Prostate gland (tissue), 2 donors: ENCODE measurements at places on chromosomes 4 and X.

DNA sequence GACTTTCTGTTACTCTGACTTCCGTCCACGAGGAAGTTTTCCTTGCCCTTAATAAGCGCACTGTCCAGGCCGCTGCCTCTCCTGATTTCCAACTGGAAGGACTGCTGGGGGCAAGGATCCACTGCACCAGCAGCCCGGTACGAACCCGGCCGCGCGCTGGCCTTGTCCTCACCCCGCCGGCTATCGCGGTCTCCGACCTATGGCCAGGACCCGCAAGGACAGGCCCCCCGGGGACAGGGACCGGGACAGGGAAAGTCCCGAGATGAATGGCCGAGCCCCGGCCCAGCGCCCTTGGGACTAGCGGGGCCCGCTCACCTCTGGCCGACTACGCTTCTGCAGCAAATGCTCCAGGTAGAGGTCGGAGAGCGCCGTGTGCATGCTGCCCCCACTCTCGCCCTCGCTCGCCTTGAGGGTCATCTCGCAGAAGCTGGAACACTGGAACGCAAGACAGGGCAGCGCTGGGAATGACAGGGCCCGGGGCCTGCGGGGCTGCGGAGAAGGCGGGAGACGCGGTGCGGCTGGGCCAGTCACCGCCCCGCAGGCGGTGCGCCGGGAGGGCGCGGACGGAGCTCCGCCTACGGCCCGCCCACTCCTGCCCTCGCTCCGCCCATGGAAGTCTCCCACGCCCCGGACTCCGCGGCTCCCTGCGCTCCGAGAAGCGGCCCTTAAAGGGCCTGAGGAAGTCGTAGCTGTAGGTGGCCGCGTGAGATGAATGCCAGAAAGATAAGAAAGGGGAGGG lies at the start of gene MPP1:
MPP1 (minus strand) TSS at position 529 of the 739 bp plus-strand sequence; CDS start at position 417, 112 bp downstream.
- peak within 1 kb of the TSS; percentile 47 for H3K4me3 ChIP-seq
- no peaks in the 10 kb centered on the region for H3K27me3 ChIP-seq
- H3K36me3 ChIP-seq = no peaks in the 10 kb centered on the region
- peak; percentile 56 for DNase-seq
- H3K4me1 ChIP-seq = no peaks in the 10 kb centered on the region

DNA sequence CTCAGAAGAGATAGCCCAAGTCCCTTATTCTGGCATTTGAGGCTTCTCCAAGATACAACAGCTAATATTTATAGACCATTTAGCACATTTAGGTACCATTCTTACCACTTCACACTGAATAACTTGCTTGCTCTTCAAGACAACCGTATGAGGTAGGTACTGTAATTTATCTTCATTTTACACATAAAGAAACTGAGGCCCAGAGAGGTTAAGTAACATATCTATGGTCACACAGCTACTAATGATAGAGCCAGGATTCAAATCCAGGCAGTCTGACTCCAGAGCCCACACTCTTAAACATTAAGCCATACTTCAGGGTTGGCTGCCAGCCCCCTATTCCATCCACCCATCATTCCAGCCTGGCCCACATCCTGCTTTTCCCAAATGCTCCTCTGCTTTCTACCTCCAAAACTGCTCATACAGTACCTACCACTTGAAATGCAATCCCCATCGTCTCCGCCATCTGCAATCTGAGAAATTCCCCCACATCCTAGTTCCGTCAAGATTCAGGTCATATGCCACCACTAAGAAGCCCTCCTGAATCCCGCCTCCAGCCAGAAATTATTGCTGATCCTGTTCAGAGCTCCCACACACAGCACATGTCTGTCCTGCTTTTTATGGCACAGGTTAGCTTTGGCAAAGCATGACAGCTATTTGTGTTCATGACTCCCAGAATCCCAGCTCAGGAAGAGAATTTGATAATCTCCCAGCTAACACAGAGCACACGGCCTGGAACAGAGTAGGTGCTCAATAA lies 23.5 kb downstream of the IQSEC2 start:
- H3K4me3 ChIP-seq = no peak overlapping the region
- no peak overlapping the region for H3K27ac ChIP-seq
- DNase-seq = no peak
- no peaks in the 10 kb centered on the region for H3K27me3 ChIP-seq

DNA sequence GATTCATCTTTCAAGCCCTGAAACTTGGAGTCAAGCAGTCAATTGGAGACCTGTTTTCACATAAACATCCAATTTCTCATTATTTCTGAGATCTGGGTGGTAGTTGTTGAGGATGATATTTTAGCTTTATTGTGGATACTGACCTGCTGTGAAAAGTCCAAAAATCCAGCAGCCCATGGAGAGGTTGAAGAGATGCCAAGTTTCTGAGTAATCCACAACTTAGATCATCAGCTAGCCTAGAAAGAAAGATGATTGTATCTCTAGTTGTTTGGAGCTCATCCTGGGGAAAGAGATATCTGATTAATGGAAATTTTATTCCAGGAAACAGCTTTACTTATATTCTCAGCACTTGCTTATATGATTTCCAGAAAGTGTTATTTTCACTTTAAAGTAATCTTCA lies 48.6 kb upstream of the DCX start:
- H3K27me3 ChIP-seq = no peaks in the 10 kb centered on the region
- no peaks in the 10 kb centered on the region for H3K4me1 ChIP-seq
- no peak overlapping the region for H3K4me3 ChIP-seq
- H3K27ac ChIP-seq = no peak overlapping the region

GRCh38 chrX:4627414-4627813 lies 914.0 kb upstream of the PRKX start:
- no peak for DNase-seq
- no peaks in the 10 kb centered on the region for H3K4me1 ChIP-seq
- H3K27me3 ChIP-seq = no peaks in the 10 kb centered on the region
- H3K27ac ChIP-seq = no peak overlapping the region
- H3K4me3 ChIP-seq = no peak overlapping the region
- no peaks in the 10 kb centered on the region for H3K36me3 ChIP-seq

DNA sequence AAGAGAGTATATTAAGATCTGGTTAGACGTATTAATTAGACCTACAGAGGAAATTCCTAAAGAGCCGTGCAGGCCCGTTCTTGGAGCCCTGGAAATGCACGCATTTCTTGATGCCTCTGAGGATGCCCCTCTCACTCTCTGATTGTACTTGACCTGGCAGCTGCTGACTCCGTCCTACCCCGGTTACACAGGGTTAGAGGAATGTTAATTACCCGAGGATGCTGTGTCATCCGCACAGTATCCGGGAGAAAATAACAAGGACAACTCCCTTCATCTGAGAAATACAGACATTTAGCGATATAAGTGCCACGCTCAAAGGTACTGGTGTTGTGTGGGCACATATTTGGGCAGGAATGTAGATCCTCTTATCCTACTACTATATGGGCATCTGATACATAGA lies 404.6 kb upstream of the FAT1 start:
- H3K4me1 ChIP-seq = no peaks in the 10 kb centered on the region
- no peak for DNase-seq
- H3K27me3 ChIP-seq = no peaks in the 10 kb centered on the region
- H3K36me3 ChIP-seq = no peaks in the 10 kb centered on the region

- no peak overlapping the region for H3K4me3 ChIP-seq
- H3K4me1 ChIP-seq = no peaks in the 10 kb centered on the region
- H3K27me3 ChIP-seq = no peaks in the 10 kb centered on the region
- no peak for DNase-seq
- no peak overlapping the region for H3K27ac ChIP-seq
Observed at GRCh38 chrX:68571610-68572311, 72.9 kb downstream of the YIPF6 start.

- no peaks in the 10 kb centered on the region for H3K36me3 ChIP-seq
- no peak overlapping the region for H3K4me3 ChIP-seq
- H3K27me3 ChIP-seq = no peaks in the 10 kb centered on the region
- no peak for DNase-seq
- H3K4me1 ChIP-seq = no peaks in the 10 kb centered on the region
Observed at GRCh38 chr4:71009086-71009485, 15.6 kb downstream of the DCK start.

DNA sequence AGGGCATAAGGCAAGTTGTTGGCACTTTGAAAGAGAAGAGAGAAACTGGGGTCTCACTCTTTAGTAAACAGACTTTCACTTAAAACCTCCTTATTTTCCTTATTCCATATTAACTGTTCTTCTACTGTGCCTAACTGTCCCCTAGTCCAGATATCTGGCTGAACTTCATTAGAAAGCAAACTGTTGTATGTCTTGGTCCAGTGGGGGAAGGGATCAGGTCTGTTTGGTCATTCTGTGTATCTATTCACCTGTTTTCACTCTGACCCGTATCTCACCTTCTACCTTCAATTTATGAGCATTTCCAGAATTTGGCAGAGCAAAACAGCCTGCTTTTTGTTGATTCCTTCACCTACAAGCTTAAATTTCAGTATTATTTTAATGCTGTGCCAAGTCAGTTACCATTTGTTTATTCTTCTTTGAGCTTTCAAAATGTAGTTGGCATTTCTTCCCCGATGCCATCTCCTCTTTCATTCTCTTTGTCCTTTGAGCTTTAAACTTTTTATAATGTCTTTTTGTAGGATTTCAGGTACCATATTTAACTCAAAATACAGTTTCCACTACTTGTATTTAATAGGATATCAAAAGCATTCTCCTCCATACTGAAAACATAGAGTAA lies 188.6 kb upstream of the PPARGC1A start:
- H3K27ac ChIP-seq = no peak overlapping the region
- H3K4me1 ChIP-seq = no peaks in the 10 kb centered on the region
- H3K36me3 ChIP-seq = no peaks in the 10 kb centered on the region
- no peaks in the 10 kb centered on the region for H3K27me3 ChIP-seq
- H3K4me3 ChIP-seq = no peak overlapping the region

- H3K27ac ChIP-seq = no peak overlapping the region
- no peaks in the 10 kb centered on the region for H3K4me1 ChIP-seq
- no peaks in the 10 kb centered on the region for H3K36me3 ChIP-seq
- H3K27me3 ChIP-seq = no peaks in the 10 kb centered on the region
- DNase-seq = no peak
- H3K4me3 ChIP-seq = no peak overlapping the region
Observed at GRCh38 chr4:40264995-40265909, 68.4 kb downstream of the RHOH start.

DNA sequence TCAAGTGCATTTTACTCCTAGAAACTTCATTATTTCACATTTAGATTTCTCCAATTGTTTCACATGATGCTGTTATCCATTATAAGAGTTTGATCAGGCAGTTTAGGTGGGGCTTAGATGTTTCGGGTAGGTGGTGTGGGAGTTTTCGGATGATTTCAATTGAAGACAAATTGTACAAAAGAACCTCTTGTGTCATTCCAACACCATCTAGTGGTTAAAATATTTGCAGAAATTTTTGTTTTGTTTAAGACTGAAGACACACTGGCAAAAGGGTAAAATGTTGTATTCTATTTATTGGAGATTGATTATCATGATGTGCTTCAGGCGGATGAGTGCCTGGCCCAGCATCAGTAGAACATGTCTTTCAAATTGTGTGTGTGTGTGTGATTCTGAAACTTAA lies 212.7 kb downstream of the SH3BGRL start:
- H3K4me3 ChIP-seq = no peak overlapping the region
- DNase-seq = no peak
- no peak overlapping the region for H3K27ac ChIP-seq
- no peaks in the 10 kb centered on the region for H3K36me3 ChIP-seq

GRCh38 chrX:45952030-45952429 lies 593.2 kb downstream of the ZNF674 start:
- DNase-seq = no peak
- H3K4me1 ChIP-seq = no peaks in the 10 kb centered on the region
- no peak overlapping the region for H3K4me3 ChIP-seq
- H3K36me3 ChIP-seq = no peaks in the 10 kb centered on the region
- no peaks in the 10 kb centered on the region for H3K27me3 ChIP-seq

DNA sequence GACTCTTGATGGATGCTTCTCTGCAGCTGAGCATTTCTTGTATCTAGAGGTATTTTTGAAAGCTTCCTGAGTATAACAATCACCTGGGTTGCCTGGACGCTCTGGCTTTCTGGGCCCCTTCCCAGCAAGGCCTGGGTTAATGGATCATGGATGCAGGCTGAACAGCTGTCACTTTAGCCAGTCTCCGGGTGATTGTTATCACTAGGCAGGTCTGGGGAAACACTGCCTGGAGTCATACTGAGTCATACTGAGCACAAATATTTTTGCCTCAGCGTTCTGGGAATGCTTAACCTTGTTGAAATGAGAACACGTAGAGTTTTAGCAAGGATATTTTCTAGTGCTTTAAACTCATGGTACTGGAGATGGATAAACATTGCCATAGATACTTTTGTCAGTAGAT lies 102.6 kb downstream of the PHEX start:
- no peaks in the 10 kb centered on the region for H3K4me1 ChIP-seq
- H3K27ac ChIP-seq = peak overlapping the region; percentile 30
- peak; percentile 11 for DNase-seq
- no peak overlapping the region for H3K4me3 ChIP-seq

DNA sequence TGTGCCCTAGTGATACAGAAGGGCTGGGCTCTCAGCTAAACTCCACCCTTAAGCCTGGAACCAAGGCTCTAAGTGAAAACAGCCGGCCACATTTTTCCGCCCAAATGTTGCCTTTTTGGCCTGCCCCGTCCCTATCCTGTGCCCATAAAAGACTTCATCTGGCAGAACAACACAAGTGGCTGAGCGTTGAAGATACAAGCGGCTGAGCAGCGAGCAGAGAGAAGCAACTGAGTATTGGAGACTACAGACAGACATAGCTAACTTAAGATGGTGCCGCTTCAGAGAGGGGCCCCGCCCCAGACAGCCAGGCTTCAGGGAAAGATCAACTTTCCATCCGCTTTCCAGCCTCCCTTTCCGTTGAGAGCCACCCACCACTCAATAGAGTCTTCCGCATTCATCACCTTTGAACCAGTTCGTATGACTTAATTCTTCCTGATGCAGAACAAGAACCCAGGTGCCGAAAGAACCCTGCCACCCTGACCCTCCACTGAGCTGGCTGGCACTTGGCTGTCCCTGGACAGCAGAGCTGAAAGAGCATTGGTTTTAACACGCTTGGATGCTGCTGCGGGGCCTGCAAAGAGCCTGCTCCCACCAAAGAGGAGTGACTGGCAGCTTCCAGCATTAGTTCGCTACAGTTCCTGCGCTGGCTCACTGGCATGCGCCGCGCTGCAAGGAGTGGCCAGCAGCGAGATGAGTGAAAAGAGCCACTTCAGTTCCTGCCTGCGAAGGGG lies 853.2 kb upstream of the INTU start:
- no peaks in the 10 kb centered on the region for H3K27me3 ChIP-seq
- H3K4me3 ChIP-seq = no peak overlapping the region
- no peaks in the 10 kb centered on the region for H3K36me3 ChIP-seq
- H3K4me1 ChIP-seq = no peaks in the 10 kb centered on the region
- no peak overlapping the region for H3K27ac ChIP-seq
- DNase-seq = no peak

DNA sequence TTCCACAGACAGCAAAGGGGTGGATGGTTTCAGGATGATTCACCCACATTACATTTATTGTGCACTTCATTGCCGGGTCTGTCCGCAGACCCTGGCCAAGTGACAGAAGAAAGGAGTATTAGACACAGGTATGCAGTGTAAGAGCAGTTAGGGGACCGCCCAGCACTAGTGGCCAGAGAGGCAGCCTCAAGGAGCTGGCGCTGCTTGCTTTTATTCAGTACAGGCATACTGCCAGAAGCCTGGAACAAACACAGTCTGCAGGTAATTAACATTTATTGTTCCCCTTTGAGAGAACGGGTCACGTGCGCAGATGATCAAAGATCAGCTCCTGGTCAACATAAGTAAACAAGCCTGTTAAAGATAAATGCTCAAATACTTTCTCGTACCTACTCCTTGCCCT lies 1639.0 kb upstream of the IGFBP7 start:
- no peak overlapping the region for H3K4me3 ChIP-seq
- no peaks in the 10 kb centered on the region for H3K36me3 ChIP-seq
- H3K27me3 ChIP-seq = no peaks in the 10 kb centered on the region

GRCh38 chr4:80054375-80054774 lies 18.7 kb downstream of the ANTXR2 start:
- no peaks in the 10 kb centered on the region for H3K4me1 ChIP-seq
- no peak overlapping the region for H3K4me3 ChIP-seq

- DNase-seq = no peak
- H3K27me3 ChIP-seq = no peaks in the 10 kb centered on the region
- no peaks in the 10 kb centered on the region for H3K4me1 ChIP-seq
- no peak overlapping the region for H3K27ac ChIP-seq
- no peak overlapping the region for H3K4me3 ChIP-seq
Observed at GRCh38 chr4:75494563-75494962, 19.6 kb downstream of the RCHY1 start.
